ENCODE measurements at places on chromosomes 16 and 17. TPM values are rescaled to one million over a fixed set of nuclear protein-coding genes. Genes with fewer than 3 reads are reported as not detected.

The RAB26 gene
- total RNA-seq = 1.7 TPM

The ABCC12 gene
- not detected for total RNA-seq

GRCh38 chr16:67245186-67245585 lies 2.1 kb downstream of the FHOD1 start:
- H3K4me1 ChIP-seq = peaks cover 94% of the 10 kb centered on the region
- no peaks in the 10 kb centered on the region for H3K36me3 ChIP-seq
- DNase-seq = no peak

GRCh38 chr16:2358811-2359210 lies 18.3 kb upstream of the ABCA3 start:
- H3K4me1 ChIP-seq = no peaks in the 10 kb centered on the region
- no peak overlapping the region for H3K27ac ChIP-seq
- H3K4me3 ChIP-seq = no peak overlapping the region
- peaks cover 16% of the 10 kb centered on the region for H3K27me3 ChIP-seq

- peaks cover 50% of the 10 kb centered on the region for H3K36me3 ChIP-seq
- H3K27me3 ChIP-seq = no peaks in the 10 kb centered on the region
- peak overlapping the region; percentile 42 for H3K27ac ChIP-seq
These were observed 101.6 kb upstream of the TOB1 start for GRCh38 chr17:50967795-50968194.

DNA sequence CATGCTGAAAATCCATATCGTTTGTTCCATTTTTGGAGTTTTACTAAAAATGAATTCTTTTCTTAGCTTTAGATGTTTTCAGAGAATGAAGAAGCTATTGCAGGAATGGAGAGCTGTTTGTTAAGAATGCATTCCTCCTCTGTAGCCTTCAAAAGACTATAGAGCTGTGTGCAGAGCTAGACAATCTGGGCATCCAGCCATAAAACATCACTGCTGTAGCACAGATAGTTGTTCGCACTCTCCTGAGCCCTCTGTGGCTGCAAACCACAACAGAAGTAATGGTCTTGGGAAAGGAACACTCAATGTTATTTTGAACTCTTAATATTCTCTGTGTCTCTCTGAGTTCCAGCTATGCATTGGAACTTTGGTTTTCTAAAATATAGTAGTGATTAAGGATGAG lies 4.9 kb downstream of the TNRC6C start:
- peak; percentile 33 for DNase-seq
- peaks cover 93% of the 10 kb centered on the region for H3K4me1 ChIP-seq
- peak overlapping the region; percentile 88 for H3K27ac ChIP-seq

DNA sequence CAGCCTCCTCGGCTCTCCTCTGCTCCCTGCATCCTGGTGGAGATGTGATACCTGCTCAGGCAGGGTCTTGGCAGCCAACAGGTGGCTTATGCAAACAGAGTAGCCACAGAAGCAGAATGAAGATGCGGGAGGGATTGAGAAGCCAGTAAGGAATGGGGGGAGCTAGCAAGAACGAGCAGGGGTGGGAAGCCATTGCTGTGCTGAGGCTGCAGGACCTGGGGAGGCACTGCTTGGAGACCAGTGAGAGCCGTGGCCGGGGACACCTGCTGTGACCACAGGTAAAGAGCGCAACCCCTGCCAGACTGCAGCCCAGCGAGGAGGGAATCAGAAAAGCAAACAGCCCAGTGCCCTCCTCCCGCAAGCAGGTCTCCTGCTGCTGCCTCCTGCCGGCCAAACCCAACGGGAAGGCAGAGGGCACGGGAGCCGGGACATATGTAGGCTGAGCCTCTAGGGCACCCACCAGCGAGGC lies 14.7 kb downstream of the AIPL1 start:
- H3K4me1 ChIP-seq = no peaks in the 10 kb centered on the region
- peaks cover 78% of the 10 kb centered on the region for H3K27me3 ChIP-seq
- no peak for DNase-seq
- no peaks in the 10 kb centered on the region for H3K36me3 ChIP-seq
- no peak overlapping the region for H3K27ac ChIP-seq

DNA sequence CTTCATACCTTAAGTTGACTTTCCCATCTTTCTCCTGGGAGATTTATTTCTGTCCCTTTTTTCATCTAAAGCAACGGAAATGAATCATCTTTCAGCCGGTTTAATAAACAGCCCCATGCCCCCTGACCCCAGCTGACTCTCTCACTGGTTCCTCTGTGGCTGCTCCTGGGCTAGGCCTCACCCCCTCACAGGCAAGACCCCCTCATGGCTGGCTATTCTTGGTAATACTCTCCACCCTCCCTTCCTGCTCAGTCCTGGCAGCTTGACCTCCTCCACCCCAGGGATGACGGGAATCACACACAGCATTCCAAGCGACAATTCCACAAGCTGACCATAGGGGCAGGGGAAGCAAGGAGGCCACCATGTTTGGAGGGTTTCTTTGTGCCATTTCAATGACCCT lies 1.5 kb upstream of the ADAP2 start:
- H3K27ac ChIP-seq = peak overlapping the region; percentile 78
- H3K27me3 ChIP-seq = peaks cover 44% of the 10 kb centered on the region
- no peaks in the 10 kb centered on the region for H3K36me3 ChIP-seq
- no peak overlapping the region for H3K4me3 ChIP-seq

- no peaks in the 10 kb centered on the region for H3K27me3 ChIP-seq
- H3K4me1 ChIP-seq = peaks cover 42% of the 10 kb centered on the region
- no peak for DNase-seq
These were observed 194.9 kb downstream of the MSI2 start for GRCh38 chr17:57451191-57451590.

Measured in left ventricle myocardium inferior (tissue), 1 donor.